ENCODE measurements at places on chromosomes 12 and 14.

GRCh38 chr14:23167116-23167847 lies 16.2 kb downstream of the SLC7A8 start:
- no peak overlapping the region for H3K27ac ChIP-seq
- H3K4me1 ChIP-seq, result peaks cover 3% of the 10 kb centered on the region
- no peak overlapping the region for H3K4me3 ChIP-seq
- DNase-seq, result no peak
- H3K27me3 ChIP-seq, result peaks cover 41% of the 10 kb centered on the region

- H3K27me3 ChIP-seq, result no peaks in the 10 kb centered on the region
- peaks cover 37% of the 10 kb centered on the region for H3K4me1 ChIP-seq
- no peak overlapping the region for H3K4me3 ChIP-seq
- DNase-seq, result no peak
These were observed 108.6 kb downstream of the FOXN3 start for GRCh38 chr14:89308232-89308959.

GRCh38 chr12:30701056-30701455 lies 5.4 kb upstream of the IPO8 start:
- no peak overlapping the region for H3K4me3 ChIP-seq
- H3K27me3 ChIP-seq, result no peaks in the 10 kb centered on the region
- H3K27ac ChIP-seq, result no peak overlapping the region

GRCh38 chr12:44193281-44193680 lies 357.4 kb downstream of the TMEM117 start:
- H3K4me1 ChIP-seq, result no peaks in the 10 kb centered on the region
- H3K4me3 ChIP-seq, result no peak overlapping the region
- H3K27me3 ChIP-seq, result no peaks in the 10 kb centered on the region
- no peaks in the 10 kb centered on the region for H3K36me3 ChIP-seq
- DNase-seq, result no peak
- no peak overlapping the region for H3K27ac ChIP-seq

GRCh38 chr12:42485823-42486222 lies 103.7 kb downstream of the PRICKLE1 start:
- peaks cover 61% of the 10 kb centered on the region for H3K27me3 ChIP-seq
- H3K27ac ChIP-seq, result no peak overlapping the region
- H3K36me3 ChIP-seq, result peaks cover 4% of the 10 kb centered on the region
- DNase-seq, result no peak
- no peak overlapping the region for H3K4me3 ChIP-seq

- no peaks in the 10 kb centered on the region for H3K36me3 ChIP-seq
- no peak for DNase-seq
These were observed 27.3 kb upstream of the WNK1 start for GRCh38 chr12:725076-725475.

GRCh38 chr12:99707883-99708282 lies 60.3 kb downstream of the GARIN6 start:
- H3K4me1 ChIP-seq, result no peaks in the 10 kb centered on the region
- no peak for DNase-seq
- H3K27ac ChIP-seq, result no peak overlapping the region
- no peaks in the 10 kb centered on the region for H3K27me3 ChIP-seq
- H3K4me3 ChIP-seq, result no peak overlapping the region

DNA sequence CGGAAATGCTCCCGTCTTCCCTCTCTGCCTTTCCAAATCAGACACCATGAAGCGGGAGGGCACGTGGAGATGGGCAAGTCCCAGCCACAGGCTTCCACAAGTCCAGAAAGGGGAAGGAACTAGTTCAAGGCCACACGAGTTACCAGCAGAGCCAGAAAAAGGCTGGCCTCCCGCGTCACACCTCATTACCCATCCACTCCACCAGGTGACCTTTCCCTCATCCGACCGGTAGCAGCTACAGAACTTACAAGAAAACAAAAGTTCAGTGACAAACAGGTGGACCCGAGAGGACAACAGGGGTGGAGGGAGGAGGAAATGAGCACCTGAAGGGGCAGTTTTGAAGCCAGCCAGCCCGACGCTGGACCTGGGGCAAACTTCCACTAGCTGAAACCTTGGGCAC lies 46.9 kb downstream of the CHGA start:
- no peak overlapping the region for H3K27ac ChIP-seq
- H3K4me1 ChIP-seq, result peaks cover 2% of the 10 kb centered on the region
- H3K36me3 ChIP-seq, result no peaks in the 10 kb centered on the region

DNA sequence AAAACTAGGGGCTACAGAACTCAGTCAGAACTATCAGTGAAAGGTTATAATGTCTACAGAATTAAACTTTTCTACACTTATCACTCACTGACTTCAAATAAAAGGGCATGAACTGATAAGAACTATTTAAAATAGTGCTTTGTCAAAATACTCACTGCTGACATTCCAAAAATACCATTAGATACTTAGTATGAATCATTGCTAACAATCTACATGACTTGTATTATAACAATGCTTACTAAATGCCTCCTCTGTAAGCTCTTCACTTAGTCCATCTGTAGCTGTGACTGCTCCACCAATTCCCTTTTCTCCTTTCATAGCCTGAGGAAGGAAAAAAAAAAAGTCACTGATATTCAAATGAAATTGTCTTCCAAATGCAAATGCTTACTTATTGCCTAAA lies 17.0 kb downstream of the NFYB start:
- no peak overlapping the region for H3K4me3 ChIP-seq
- H3K27ac ChIP-seq, result no peak overlapping the region
- no peaks in the 10 kb centered on the region for H3K27me3 ChIP-seq
- H3K36me3 ChIP-seq, result no peaks in the 10 kb centered on the region

DNA sequence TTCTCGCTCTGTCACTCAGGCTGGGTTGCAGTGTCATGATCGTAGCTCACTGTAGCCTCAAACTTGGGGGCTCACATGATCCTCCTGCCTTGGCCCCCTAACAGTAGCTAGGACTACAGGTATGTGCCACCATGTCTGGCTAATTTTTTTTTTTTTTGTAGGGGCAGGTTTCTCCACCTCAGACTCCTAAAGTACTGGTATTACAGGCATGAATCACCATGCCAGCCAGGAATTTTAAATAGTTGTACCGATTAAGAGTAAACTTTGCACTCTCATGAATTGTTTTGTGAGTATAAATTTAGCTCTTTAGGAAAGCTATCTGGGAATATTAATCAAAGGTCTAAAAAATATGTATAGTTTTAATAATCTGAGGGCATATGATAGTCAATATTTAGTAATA lies 25.5 kb downstream of the YEATS4 start:
- peaks cover 7% of the 10 kb centered on the region for H3K36me3 ChIP-seq
- H3K27me3 ChIP-seq, result no peaks in the 10 kb centered on the region
- no peak overlapping the region for H3K4me3 ChIP-seq
- DNase-seq, result no peak
- H3K27ac ChIP-seq, result peak overlapping the region; percentile 54
- peaks cover 10% of the 10 kb centered on the region for H3K4me1 ChIP-seq

GRCh38 chr12:32264961-32265360 lies 134.4 kb upstream of the FGD4 start:
- no peak overlapping the region for H3K27ac ChIP-seq
- no peaks in the 10 kb centered on the region for H3K27me3 ChIP-seq
- H3K4me3 ChIP-seq, result no peak overlapping the region
- no peaks in the 10 kb centered on the region for H3K36me3 ChIP-seq
- H3K4me1 ChIP-seq, result peaks cover 3% of the 10 kb centered on the region

GRCh38 chr14:24508155-24508840 lies at the start of gene CMA1:
Gene CMA1, minus strand, starts transcription at chr14:24508265. Its CDS starts 30 bp downstream, at chr14:24508235.
- DNase-seq, result no peak
- H3K27me3 ChIP-seq, result peaks cover 54% of the 10 kb centered on the region
- no peak within 1 kb of the TSS for H3K4me3 ChIP-seq
- H3K4me1 ChIP-seq, result no peaks in the 10 kb centered on the region

DNA sequence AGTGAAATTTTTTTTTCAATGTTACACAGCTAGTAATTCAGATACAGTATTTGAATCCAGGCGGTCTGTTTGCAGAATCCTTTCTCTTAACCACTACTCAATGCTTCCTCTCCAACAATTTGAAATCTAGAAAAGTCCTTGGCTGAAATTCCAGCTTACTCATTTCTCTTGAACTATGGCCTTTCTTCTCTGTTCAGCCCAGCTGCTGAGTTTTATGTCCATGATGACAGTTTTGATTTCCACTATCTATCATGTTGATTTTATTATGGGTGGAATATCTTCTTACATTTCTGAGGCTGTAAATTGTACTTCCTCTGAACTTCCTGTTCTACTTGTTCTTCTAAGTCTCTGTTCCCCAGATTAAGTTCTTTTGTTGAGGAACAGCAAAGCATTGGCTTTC lies 315.3 kb downstream of the DIO2 start:
- H3K27ac ChIP-seq, result no peak overlapping the region
- DNase-seq, result no peak
- no peak overlapping the region for H3K4me3 ChIP-seq
- H3K4me1 ChIP-seq, result no peaks in the 10 kb centered on the region

GRCh38 chr12:72141381-72141780 lies 130.8 kb upstream of the TRHDE start:
- no peaks in the 10 kb centered on the region for H3K4me1 ChIP-seq
- DNase-seq, result no peak
- no peaks in the 10 kb centered on the region for H3K36me3 ChIP-seq
- no peak overlapping the region for H3K27ac ChIP-seq
- no peak overlapping the region for H3K4me3 ChIP-seq

DNA sequence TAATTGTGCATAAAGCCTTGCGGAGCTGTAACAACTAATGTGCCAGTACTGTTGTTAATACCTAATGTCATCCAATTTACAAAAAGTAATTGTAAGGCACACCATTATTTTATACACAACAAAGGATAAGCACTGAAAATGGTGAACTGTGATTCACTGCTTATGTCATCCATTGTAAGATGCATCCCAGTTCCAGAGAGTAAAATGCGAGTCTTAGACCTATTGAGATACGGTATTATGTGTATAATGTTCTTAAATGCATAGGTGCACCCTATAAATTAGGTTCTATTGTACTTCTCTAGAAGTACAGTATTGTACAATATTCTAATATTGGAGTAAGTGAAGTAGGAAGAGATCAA lies 406 bp downstream of the PARP2 start:
- peaks cover 4% of the 10 kb centered on the region for H3K36me3 ChIP-seq
- no peak for DNase-seq

GRCh38 chr12:6313326-6313940 lies 3.0 kb downstream of the PLEKHG6 start:
- no peaks in the 10 kb centered on the region for H3K36me3 ChIP-seq
- H3K27me3 ChIP-seq, result peaks cover 29% of the 10 kb centered on the region
- peak overlapping the region; percentile 72 for H3K27ac ChIP-seq
- H3K4me3 ChIP-seq, result no peak overlapping the region
- DNase-seq, result no peak
- H3K4me1 ChIP-seq, result peaks cover 12% of the 10 kb centered on the region

DNA sequence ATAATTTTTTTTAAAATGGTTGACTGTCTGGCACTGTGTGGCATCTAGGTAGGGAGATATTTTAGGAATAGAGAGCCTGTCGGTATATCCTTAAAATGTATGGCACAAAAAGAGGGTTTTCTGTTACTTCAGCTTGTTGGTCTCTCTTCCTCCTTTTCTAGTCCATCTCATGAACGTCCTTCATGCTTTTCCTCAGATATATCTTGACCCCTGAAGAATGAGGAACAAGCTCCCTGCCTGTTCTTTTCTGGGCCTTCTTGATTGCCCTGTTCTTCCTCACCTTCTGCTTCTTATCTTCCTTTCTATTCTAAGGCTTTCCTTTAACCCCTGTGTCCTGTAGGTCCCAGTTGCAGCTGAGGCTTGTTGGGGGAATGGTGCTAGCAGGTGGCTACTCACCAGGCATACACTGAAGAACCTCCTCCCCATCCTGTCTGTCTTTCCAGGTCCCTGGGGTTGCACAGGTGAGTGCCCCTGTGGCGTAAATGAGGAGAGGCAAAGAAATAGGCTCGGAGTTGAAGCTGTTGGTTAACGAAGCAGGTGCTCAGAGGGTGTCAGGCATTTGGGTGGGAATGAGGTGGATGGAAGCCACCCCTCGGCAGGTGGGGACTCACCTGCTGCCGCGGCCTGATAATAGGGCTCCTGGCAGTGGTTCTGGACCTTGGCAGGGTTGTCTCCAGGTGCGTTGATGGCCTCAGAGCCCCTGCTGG lies 7.2 kb upstream of the C1R start:
- H3K27me3 ChIP-seq, result no peaks in the 10 kb centered on the region
- H3K4me3 ChIP-seq, result no peak overlapping the region

DNA sequence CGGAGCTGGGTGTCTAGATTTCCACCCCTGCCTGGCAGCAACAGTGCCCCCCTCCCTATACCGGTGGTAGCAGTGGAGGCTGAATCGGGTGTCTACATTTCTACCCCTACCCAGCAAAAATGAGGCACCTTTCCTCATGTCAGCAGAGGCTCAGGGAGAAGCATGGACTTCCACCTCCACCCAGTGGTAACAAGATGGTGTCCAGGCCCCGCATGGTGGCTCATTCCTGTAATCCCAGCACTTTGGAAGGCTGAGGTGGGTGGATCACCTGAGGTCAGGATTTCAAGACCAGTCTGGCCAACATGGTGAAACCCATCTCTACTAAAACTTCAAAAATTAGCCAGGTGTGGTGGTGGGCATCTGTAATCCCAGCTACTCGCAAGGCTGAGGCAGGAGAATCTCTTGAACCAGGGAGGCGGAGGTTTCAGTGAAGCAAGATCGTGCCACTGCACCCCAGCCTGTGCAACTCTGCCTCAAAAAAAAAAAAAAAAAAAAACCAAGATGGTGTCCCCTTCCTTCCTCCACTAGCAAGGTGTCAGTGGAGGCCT lies 35.5 kb upstream of the OR5AU1 start:
- no peaks in the 10 kb centered on the region for H3K27me3 ChIP-seq
- DNase-seq, result no peak
- peaks cover 5% of the 10 kb centered on the region for H3K4me1 ChIP-seq
- peak overlapping the region; percentile 79 for H3K4me3 ChIP-seq
- H3K36me3 ChIP-seq, result no peaks in the 10 kb centered on the region

DNA sequence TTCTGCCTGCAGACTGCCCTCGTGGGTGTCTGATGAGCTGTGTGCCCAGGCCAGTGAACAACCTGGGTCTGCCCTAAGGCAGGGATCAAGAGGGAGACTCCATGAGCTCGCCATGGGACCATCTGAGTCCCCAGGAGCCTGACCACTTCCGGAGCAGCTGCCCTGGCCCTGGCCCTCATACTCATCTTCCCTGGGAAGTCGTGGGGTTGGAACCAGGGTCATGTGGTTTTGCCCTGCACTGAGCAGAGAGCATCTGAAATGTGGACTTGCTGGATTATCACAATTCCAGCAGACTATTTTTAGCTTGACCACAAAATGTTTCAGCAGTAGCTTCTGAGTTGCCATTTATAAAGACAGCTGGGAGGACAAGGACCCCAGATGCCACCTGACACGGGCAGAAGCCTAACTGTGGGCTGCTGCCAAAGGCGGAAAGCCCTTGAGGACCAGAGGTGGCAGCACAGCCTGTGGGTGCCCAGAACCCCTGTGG lies 6.7 kb downstream of the BTBD6 start:
- H3K36me3 ChIP-seq, result no peaks in the 10 kb centered on the region
- DNase-seq, result no peak
- no peaks in the 10 kb centered on the region for H3K27me3 ChIP-seq

DNA sequence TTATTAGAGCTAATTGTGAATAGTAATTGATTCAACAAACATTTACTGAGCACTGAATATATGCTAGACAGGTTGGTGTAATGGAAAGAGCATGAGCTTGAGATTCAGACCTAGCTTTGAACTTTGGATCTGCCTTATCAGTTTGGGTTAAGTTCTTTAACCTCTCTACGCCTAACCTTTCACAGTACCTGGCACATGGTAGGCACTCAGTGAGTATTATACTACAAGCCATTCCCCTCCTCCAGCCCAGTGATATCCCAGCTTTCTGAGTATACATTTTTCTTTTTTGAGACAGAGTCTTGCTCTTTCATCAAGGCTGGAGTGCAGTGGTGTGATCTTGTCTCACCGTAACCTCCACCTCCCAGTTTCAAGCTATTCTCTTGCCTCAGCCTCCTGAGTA lies 32.0 kb downstream of the FAM177A1 start:
- no peak overlapping the region for H3K4me3 ChIP-seq
- no peak for DNase-seq
- no peaks in the 10 kb centered on the region for H3K27me3 ChIP-seq
- H3K27ac ChIP-seq, result peak overlapping the region; percentile 54

Data from T-helper 17 cell (primary cell).